ENCODE measurements at places on chromosomes 13 and 19.

DNA sequence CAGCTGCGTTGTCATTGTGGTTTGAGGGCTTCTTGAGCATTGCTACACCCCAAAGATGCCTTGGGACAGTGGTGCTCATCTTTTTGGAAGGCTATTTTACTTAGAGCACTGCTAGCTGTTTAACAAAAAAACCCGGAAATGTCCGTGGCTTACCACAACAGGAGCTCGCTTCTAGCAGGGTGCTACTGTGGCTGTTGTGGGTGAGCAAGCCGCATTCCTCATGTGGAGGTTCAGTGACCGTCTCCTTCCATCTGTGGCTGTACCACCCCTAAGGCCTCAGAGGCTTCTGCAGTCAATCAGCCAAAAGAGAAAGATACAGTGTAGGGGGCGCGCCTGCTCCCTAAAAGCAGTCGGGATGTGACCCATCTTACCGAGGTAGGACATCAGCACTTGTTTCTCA lies 1004.2 kb downstream of the UQCRFS1 start:
- DNase-seq, result no peak

GRCh38 chr13:66655847-66656454 lies 574.2 kb downstream of the PCDH9 start:
- no peak for DNase-seq

DNA sequence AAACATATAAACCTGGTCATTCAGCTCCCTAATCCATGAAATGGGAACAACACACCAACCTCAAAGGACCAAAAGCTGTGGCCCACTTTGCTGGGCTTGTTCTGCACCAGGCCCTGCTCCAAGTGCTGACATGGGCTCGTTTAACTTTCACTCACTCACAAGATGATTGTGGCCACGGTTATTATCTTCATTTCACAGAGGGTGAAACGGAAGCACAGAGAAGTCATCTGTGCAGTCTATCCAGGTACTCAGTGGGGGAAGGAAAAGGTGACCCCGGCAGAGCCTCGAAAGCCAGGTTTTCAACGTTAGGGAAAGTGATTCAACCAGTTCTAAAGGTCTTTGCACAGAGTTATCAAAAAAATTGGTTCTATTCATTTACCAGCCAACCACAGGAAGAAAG lies 68.0 kb downstream of the CRYL1 start:
- no peak for DNase-seq

DNA sequence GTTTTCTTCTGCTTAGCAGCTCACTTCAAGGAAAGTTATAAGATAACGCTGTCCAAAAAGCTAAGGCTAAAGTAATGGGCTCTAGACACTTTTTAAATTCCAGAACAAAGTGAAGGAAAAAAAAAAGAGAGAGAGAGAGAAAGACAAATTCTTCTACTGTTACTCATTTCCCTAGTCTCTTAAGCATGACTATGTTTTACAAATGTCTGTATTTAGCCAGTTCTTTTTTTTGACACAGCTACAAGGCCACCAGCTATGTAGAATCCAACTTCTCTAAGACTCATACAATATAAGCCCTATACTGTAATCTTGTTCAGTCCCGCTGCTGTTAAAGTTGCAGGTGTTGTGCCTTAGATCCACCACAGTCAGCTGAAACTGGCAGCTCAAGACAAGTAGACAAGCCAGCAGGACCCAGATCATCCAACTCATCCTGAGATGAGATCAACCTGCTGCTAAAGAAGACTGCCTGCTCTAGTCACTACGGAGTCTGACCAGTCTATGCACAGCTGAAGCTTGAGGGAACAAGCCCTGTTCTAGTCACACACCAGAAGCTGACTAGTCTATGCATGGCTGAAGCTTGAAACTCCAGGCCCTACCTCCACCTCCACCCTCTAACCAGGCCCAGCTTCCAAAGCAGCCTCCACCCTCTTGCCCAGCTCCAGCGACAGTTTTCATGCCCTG lies 10.3 kb upstream of the ZNF83 start:
- no peak for DNase-seq

DNA sequence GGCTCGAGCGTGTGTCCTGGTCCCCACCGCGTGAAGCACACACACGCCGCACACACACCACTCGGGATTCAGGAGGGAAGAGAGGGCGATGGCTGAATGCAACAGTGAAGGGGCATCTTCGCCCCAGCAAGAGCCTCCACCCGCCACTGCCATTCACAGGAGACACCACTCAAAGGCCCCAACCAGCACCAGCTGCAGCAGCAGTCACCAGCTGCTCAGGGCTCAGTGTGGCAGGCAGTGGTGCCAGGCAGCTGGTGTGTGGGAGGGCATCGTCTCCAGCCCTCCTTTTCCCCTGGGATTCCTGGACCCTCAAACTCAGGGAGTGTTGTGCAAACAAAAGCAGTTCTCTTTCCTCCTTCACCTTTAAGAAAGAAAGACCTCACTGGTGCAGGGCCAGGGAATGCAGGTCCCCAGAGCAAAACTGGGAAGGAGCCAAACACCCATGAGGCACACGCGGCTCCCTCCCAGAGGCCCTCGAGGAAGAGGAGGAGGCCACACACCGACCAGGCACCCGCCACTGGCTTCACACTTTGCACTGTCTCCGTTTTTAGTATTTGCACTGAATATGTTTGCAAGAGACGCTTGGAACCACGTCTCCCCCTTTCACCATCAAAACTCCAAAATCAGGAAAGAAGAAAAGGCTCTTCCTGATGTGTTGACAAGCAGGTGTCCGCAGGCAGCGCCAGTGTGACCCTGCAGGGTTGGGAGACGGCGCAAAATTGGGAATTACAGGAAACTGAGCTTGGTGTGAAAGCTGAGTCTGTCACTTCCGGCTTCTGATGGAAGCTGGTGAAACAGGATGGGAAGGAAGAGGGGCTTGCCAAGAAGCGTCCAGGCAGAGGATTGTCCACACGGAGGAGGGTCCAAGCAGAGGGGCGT lies 26.4 kb upstream of the F7 start:
- no peak for DNase-seq

- DNase-seq, result no peak
These were observed at the start of gene TTC9B for GRCh38 chr19:40217934-40218890. Gene TTC9B (minus strand): TSS chr19:40218384. CDS start chr19:40218381, 3 bp downstream.

GRCh38 chr19:49359851-49360820 lies 2.1 kb downstream of the TEAD2 start:
- no peak for DNase-seq

- DNase-seq, result no peak
These were observed 1.3 kb upstream of the ZNF181 start for GRCh38 chr19:34732612-34733211.

GRCh38 chr13:34114581-34114980 lies 296.6 kb downstream of the RFC3 start:
- no peak for DNase-seq

GRCh38 chr13:97057176-97057575 lies 62.9 kb upstream of the OXGR1 start:
- DNase-seq, result no peak

- no peak for DNase-seq
These were observed 142.5 kb upstream of the ZNF536 start for GRCh38 chr19:30229525-30230174.

DNA sequence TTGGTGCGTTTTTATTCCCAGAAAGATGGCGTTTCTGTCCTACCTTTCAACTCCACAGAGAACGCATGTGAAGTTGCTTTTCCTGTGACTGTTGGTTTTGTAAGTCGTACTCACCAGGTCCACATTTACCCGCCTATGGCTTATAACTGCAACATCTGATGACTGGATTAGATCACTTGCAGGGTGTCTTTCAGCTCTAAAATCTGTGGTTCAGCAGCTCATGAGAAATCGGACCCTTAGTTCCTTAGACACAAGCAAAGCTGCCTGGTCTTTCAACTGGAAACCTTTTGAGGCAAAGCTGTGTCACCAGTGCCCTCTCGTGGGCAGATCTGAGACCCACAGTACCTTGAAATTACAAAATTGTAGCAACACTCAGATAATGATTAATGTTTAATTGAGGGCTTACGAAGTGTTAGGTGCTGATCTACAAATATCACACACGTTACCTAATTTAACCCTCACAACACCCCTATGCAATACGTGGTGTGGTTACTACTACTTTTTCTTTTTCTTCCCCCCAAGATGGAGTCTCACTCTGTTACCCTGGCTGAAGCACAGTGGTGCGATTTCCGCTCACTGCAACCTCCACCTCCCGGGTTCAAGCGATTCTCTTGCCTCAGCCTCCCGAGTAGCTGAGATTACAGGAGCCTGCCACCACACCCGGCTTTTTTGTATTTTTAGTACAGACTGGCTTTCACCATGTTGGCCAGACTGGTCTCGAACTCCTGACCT lies 65.4 kb downstream of the RUBCNL start:
- DNase-seq, result peak; percentile 62

- DNase-seq, result no peak
These were observed 29.1 kb upstream of the POP4 start for GRCh38 chr19:29576761-29577648.

- DNase-seq, result no peak
These were observed 406 bp upstream of the NUMBL start for GRCh38 chr19:40690693-40691420.

GRCh38 chr13:46320821-46321220 lies 66.2 kb downstream of the RUBCNL start:
- no peak for DNase-seq

DNA sequence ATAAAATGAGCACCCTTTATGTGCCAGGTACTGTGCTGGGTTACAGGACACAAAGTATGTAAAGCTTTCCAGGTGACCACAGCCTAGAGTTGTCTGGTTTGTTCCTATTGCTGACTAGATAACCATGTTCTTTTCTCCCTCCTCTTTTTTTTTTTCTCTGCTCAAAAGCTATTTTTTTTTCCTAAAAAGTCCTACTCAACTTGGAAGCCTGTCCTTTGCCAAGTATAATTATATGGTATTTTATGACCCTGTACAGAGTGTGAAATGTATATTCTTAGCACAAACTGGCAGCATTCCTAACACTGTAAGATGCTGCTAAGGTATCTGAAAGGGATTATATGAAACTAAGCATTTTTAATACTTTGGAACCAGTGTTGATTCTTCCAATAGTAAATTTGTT lies 171.0 kb downstream of the GPC6 start:
- DNase-seq, result no peak

DNA sequence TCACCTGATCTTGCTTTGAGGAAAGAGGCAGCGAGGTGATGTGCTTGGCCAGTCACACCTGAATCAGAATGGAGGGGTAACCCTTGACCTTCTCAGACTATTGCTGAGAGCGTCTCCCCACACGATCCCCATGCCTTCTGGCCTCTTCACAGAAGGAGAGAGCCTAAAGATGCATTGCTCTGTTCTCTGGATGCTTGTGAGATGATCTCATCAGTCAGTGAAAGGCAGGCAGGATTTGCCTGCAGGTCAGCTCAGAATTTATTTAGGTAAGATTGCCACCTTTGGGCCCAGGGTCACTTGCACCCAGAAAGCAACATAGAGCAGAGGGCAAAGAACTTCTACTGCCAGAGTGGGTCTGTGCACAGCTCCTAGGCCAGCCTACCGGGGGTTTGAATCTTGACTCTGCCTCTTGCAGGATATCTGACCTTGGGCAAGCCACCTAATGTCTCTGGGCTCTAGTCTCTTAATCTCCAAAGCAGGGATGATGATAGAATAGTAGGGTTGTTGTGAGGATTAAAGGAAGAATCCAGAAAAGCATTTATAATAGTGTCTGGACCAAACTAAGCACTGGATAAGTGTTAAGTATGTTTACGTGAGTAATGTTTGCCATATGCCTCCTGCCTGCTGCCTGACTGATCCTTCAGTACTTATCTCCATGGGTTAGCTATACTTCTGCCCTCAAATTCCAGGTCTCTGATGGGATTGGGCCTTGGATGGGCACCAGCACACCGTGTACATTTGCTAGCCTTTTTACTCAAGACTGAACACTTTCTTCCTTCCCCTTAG lies 8.4 kb upstream of the FLT1 start:
- no peak for DNase-seq

DNA sequence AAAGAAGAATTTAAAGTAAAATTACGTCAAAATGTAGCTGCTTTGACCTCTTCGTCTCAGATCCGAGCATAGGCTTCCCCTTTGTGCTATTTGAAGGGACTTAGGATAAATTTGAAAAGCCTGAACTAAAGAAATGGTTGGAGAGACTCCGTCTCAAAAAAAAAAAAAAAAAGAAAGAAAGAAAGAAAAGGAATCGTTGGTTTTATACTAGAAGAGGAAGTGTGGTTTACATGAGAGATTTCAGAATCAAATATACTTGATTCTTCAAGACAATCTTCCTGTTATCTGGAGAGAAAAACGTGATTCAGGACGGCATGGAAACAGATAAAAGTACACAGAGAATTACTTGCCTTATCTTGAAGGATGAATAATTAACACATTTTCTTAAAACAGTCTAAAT lies 474 bp upstream of the ZNF780B start:
- no peak for DNase-seq

DNA sequence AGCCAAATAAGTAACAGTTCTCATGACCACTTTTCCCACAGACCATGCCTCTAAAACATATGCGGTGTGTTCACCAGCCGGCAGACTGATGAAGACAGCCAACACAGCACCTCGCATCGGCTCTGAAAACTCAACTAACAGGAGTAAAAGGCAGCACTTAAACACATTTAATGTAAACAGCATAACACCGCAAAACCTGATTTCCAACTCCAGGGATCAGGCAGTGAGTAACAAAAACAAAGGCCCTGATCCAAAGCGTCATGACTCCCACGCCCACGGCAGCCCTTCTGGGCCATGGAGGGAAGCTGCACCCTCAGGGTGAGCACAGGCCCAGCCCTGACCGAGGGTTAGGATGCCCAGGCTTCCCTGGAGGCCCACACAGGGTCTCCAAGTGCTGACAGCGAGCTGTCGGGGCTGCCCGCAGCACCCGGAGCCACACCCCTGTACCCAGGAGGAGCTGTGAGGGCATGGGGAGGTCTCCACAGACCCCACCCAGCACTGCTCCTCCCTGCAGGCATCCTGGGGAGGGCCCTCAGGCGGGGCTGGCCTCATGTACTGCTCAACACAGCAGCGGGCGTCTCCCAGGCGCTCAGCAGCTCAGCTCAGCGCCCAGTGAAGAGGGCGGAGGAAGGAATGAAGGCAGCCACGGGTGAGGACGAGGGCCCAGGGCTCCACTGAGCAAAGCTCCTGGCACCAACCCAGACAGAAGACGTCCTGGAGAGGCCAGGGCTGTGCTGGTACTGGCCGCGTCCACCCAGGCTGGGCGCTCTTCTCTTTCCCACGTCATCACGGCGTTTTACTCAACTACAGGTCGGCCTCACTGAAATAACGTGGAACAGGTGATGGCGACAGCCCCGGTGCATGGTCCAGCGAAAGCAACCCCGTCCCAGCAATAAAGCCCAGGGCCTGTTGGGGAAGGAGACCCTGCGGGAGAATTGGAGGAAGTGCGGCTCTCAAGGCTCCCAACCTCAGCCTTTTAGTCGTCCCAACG lies 53.7 kb downstream of the RASA3 start:
- DNase-seq, result no peak

- DNase-seq, result no peak
These were observed 749 bp downstream of the GATAD2A start for GRCh38 chr19:19405971-19406877.

DNA sequence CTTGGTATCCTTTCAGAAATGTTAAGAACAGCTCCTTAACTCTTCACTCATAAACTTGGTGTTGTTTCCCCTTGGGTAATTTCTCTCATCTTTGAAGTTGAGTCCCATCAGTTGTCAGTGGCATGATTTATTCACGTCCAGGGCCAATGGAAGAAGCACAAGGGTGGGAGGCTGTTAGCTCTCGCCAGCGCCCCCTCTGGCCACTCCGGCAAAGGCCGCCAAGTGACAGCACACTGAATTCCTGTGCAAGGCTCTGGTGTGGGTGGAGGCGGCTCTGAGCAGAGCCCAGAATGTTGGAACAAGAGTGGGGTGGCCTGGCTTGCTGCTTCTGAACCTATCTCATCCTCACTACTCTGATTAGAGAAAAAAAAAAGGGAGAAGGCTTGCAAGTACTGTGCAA lies 13.1 kb upstream of the MEDAG start:
- DNase-seq, result no peak

Data from SK-N-MC (cell line).